ENCODE measurements at places on chromosomes 2 and 18.

GRCh38 chr18:73945130-73945792 is 202.4 kb downstream of the FBXO15 start:
- no peak for DNase-seq

DNA sequence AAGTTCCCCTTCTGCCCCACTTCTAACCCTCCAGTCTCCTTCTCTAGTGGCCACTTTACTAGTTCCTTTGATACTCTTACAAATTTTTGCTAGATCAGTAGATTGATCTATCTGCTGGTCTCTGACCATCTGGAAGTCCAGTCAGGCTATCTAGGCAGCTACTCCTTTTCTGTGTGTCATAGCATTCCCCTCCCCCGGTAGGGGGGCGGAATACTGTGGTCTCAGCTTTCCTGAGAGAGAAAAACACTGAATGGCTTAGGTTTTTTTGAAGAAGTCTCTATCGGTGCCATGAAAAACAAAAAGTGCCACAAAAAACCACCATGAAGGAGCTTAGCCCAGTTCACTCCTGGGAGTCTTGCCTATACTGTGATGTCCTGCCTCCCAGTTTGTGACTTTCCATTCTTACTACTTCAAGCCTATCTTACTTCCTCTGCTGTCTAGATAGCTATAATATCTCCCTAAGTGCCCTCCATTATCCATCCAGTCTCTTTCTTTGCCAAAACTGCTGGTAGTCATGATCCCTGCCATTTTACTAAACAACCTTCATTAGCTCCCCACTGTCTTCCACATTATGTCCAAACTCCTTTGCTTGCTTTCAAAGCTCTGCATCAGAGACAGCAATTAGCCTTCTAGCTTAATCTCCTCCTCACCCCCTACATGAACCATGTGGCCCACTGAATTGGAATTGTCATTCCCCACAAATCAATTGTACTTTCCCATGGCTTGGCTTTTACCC is 29.9 kb downstream of the TPGS2 start:
- no peak for DNase-seq

GRCh38 chr2:118954297-118955060 is 12.5 kb downstream of the MARCO start:
- no peak for DNase-seq

DNA sequence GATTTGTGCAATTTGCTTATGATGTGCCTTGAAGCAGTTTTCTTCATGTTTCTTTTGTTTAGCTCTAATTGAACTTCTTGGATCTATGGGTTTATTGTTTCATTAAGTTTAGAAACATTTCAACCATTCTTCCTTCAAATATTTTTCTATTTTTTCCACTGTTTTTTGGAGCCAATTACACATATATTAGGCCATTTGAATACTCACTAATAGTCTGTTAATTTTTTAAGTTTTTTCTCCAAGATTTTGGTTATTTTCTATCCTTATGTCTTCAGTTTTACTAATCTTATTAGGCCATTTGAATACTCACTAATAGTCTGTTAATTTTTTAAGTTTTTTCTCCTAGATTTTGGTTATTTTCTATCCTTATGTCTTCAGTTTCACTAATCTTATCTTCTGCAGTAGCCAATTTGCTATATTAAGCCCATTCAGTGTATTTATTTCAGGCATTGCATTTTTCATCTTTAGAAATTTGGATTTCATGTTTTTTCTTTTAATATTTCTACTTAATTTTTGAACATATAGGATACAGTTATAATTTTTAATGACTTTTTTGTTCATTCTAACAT is 9.5 kb upstream of the TMEM87B start:
- no peak for DNase-seq

DNA sequence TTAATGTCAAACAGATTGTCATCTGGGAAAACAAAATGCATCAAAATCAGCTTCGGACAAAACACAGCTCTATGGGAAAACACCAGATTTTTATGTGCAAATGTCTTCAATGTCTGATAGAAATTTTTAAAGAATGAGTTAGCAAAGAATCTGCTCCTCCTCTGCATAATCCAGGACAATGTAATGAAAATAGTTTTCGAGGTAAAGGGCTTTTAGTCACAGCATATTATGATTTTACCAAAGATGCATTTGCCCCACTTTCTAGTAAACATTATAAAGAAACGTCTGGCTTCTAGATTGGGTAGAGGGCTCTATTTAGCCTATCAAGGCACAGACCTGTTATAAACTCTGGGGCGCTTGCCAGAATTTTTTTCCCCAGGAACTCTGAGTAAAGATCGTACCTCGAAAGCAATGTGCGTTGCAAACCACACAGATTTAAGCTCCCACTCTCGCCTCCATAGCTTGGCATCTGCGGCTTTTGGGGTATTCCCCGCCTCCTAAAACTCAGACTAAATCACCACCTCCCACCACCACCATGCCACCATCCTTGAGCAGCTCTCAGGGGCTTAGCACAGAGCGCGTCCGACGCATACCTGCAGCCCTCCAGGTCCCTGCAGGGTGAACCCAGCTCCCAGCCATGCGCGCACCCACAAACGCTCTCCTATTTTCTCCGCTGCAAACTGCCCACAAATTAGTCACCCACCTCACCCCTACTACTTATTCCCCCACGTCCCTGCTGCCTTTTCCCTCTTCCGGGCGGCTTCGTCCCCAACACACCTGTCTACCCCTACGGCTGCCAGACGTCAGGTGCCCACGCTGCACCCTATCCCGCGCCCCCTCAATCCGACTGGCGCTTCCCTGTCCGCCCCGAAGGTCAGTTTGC is 829 bp downstream of the ACVR1C start:
- no peak for DNase-seq

- DNase-seq: no peak
Observed at GRCh38 chr2:15653806-15654726, 62.4 kb downstream of the DDX1 start.

- DNase-seq: no peak
Observed at GRCh38 chr2:237479747-237480146, 7.3 kb upstream of the MLPH start.

DNA sequence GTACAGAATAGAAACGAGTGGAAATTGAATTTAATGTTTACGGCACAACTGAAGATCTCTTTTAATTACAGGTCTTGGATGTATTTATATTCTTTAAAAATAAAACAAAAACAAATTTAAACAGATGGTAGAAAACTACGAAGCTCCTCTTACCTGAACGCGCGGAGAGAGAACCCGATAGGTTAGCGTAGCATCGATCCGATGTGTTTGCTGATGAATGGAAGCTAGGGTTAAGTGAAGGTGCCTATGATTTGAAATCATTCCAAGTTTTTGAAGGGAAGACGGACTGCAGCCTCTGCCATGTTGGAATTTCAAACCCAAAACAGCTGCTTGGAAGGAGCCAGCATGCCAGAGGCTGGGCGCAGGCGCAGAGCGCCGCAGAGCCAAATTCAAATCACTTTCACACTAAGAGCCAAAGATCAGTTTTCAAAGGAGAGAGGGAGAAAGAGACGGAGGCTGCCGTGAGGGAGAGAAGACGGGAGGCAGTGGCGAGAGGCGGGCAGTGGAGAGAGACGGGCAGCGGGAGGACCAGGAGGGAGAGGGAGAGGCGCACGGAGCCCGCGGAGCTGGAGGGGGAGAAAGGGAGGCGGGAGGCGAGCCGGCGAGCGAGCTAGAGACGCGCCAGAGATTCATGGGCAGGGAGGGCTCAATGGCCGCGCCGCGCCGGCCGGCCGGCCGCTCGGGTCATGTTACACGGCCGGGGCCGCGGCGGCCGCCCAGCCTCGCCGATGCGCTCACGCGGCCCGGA is at the start of gene FIGN:
TSS of gene FIGN (minus strand) at position 324 of the 748 bp plus-strand sequence. CDS start 1,081 bp downstream, outside the sequence.
- peak; percentile 97 for DNase-seq

GRCh38 chr2:216858312-216858711 is 1.6 kb downstream of the TNP1 start:
- no peak for DNase-seq
